Epithelial cell of prostate (primary cell): ENCODE measurements at places on chromosomes 1 and 21.

GRCh38 chr21:46069166-46069565 is 28.7 kb upstream of the COL6A2 start:
- DNase-seq: no peak

DNA sequence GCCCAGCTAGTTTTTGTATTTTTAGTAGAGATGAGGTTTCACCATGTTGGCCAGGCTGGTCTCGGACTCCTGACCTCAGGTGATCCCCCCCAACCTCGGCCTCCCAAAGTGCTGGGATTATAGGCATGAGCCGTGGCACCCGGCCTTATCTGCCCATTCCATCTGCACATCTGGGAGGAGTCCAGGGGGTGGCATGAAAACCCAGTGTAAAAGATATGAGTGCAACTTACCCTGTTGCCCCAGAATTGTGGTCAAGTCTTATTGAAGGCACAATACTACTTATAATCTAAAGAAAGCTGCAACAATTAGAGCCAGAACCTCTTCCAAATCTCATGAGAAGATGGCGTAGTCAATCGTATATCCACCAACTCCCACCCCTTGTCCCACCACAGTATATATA is 18.4 kb downstream of the CTXND2 start:
- DNase-seq: no peak

DNA sequence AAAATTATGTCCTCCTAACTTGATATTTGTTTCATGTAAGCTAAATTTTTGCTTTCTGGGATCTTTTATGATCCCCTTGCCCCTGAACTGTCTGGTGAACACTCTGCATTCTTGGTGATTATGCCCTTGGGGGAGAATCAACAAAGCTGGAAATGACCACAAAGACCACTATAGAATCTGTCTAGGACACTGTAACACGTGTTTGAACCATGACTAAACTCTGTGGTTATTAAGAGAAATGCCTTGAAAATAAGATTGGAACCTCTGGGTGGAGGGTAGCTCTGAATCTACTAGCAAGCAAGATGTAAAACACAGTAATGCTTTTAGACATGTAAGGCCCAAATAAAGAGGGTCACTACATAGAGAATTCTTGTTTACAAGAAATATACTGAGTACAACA is 237.5 kb downstream of the HMCN1 start:
- no peak for DNase-seq

DNA sequence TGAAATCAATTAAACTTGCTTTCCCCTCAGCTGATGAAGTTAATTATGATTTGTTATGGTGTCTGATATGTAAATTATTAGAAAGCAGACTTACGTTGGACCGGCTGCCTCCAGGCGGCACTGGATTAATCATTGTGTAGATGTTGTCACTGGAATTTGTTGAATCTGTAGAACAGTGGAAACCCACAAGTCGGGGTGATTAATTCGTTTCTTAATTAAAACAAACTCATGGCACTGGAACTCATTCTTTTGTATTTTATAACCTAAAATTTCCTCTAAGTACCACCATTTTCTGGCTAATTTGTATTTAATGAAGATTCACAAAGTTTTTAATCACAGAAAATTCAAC is 39.0 kb downstream of the MRPL37 start:
- no peak for DNase-seq

GRCh38 chr1:202571719-202572339 is 138.4 kb downstream of the SYT2 start:
- no peak for DNase-seq

DNA sequence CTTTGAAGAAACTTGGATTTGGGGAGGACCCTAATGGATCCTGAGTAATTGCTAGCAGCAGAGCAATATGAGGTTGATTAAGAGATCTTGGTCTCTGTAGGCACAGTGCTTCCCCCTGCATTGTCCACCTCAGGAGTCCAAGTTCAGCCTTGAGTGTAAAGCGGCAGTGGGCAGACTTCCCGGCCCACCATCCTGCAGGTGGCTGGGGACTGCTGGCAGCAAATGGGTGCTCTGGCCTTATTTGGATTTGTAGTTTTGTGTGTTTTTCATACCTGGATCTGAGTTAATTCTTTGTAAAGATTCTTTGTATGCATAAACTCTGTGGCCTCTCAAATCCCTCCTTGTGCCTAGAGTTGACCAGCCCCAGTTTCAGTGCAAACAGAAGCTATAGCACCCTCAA is 7.6 kb downstream of the BARHL2 start:
- DNase-seq: no peak

DNA sequence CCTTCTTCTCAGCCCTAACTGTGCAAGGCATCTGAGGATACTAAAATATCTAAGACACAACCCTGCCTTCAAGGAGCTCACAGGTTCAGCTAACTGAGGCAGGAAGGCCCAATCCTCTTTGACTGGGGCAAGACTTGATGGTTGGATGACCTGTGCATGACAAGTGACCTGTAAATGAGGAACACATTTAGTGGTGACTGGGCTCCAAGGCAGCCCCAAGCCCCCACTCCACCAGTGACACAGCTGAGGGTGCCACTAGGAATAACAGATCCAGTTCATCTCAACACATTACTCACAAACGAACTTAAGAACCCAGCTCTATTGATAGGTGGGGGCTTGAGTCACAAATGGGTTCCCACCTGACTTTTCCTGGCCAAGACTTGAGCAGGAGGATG is 244.7 kb upstream of the IRF2BP2 start:
- DNase-seq: no peak

DNA sequence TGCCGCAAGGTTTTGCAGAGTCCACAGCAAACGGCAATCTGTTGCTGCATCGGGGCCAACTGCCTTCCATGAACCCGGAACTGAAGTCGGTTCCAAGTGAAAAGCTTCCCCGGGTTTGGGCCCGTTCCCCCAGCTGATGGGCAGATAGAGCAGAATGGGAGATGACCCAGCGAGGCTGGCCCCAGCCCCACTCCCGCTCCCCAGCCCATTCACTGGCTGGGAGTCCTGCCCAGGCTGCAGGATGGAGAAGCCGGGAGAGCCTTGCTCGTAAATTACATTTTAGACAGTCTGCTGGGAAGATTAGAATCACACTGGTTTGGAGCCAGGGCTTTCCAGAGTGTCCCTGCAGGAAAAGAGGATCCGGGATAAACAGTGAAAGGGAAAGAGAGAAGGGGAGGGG is 31.6 kb upstream of the PAX7 start:
- no peak for DNase-seq

DNA sequence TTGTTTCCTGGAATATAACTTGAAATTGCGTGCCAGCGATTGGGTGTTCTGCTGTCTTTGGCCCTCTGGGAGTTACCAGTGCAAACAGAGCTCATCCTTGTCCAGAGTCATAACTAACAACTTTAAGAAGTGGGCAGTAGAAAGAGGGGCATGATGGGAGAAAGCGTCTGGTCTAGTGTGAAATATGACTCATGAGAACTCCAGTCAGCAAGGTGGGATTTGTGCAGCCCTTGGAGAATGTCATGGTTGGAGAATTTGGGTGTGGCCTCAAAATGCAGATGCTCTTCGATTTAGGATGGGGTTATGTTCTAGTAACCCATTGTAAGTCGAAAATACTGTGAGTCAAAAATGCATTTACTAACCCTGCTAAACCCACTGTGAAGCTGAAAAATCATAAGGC is 12.9 kb downstream of the ATP1B1 start:
- no peak for DNase-seq

GRCh38 chr1:8910914-8911313 is 32.4 kb upstream of the ENO1 start:
- DNase-seq: no peak

- no peak for DNase-seq
Measured at GRCh38 chr1:97545446-97545845, 375.4 kb downstream of the DPYD start.

- DNase-seq: peak; percentile 73
Measured at GRCh38 chr1:147292631-147293251, 50.3 kb downstream of the CHD1L start.

DNA sequence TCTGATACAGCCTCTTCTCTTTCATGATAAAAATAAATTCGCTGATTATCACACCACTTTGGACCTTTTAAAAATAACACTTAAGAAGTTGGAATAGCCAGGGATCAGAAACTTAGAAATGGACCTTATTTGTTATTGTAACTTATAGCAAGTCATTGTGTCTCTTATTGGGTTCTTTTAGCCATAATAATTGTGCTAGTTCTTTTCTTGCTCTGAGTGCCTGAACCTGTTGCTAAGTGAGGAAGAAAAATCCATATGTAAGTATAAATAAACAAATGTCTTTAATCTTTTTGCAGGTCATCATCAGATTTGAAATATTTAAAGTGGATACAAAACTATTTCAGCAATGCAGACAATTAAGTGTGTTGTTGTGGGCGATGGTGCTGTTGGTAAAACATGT is 25.6 kb downstream of the CDC42 start:
- no peak for DNase-seq

DNA sequence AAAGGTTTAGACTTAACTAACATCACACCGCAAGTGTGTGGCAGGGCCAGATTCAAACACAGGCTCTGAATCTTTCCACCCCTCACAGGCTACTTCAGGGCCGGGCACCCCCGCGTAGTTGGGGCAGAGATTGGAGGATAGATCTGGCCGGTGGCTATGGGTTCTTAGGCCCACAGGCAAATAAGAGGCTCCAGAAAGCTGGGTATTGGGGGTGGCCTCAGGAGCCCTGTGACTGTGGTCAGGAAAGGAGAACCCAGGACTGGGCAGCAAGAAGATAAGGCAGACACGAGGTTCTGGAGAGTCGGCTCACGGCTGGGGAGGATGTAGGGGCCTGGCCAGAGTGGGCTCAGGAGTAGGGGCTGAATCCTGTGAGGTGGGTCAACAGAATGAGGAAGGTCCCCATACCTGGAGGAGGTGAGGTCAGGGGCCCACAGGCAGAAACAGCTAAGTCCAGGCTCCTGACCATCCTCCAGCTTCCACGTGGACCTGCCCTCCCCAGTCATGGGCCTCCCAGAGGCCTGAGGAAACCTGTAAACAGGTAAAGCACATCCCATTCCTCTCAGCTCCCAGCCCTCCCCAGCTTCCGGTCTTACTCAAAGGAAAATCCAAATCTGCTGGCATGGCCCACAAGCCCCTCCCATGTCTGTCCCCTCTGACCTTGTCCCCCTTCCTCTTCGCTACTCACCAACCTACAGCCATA is 306.2 kb downstream of the MATN1 start:
- DNase-seq: no peak

DNA sequence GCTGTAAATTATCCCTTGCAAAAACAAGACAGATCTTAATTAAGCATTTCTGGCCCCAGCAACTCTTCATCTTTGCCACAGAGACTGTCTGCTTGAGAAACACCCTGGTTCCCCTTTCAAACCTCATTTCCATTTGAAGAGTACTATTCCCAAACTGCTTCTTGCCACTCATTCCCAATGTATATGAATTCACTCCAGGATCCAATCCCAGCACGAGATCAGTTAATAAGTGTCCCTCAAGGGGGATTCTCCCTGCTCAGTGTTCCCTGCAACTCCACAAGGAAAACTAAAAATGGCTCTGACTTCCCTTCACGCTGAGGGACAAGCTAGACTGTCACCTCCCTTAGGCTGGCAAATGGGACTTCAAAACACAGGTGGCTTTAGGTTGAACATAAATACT is 173.2 kb downstream of the SIPA1L2 start:
- DNase-seq: no peak

GRCh38 chr1:187568067-187568466 is 739.3 kb downstream of the PLA2G4A start:
- DNase-seq: no peak

GRCh38 chr1:3987669-3988235 is 87.7 kb upstream of the C1orf174 start:
- DNase-seq: no peak

GRCh38 chr21:33917421-33917820 is 1.8 kb upstream of the ATP5PO start:
- no peak for DNase-seq

GRCh38 chr1:172399756-172400721 is 20.4 kb upstream of the C1orf105 start:
- no peak for DNase-seq

GRCh38 chr1:47871799-47872353 is 125.3 kb downstream of the TRABD2B start:
- no peak for DNase-seq

DNA sequence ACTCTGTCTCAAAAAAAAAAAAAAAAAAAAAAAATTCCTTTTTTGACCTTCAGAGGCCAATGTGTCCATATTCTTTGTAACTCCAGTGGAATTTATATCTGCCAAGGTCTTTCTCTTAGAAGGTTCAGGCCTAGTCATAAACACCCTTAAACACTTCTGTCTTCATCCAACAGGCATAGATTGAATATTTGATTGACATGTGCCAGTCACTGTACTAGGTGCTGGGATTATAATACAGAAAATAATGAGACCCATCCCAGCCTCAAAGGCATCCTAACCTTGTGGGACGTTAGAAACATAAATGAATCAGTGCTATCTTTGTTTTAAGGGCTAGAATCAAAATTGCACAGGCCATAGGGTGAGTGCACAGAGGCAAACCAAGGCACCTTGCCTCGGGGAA is 62.9 kb upstream of the SERBP1 start:
- DNase-seq: no peak

DNA sequence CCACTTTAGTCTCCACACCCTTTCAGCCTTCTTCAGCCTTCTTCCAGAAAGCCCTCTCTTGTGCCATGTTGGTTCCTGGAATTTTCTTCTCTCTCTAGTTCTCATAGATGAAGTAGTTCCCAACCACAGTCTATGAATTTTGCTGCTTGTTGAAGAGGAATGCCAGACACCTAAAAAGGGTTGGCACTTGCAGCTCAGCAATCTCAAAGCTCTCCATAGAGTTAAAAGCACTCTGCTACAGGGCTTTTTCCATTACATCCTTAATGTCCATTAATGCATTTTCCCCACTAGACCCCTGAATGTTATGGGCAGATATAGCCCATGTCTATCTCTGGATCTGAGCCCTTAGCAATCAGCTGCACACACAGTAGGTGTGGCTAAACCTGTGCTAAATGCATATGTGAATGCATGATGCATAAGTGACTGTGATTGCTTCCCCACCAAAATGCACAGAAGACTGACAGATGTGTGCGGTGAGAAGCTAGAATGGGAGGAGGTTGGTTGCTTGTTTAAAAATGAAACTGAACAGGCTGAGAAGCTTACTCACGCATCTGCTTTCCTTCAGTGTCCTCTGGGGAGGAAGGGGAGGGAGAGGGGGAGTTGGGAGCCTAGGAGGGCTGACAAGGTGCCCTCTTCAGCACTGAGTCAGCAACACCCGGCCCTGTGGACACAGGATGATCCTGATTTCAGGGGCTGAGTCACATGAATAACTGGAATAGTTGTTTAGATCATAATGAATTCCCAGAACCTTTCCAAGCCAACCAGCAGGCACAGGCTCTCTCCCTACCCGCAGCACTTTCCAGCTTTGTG is 146.1 kb upstream of the FGGY start:
- DNase-seq: peak; percentile 73

GRCh38 chr1:47616906-47617305 is 179.1 kb downstream of the FOXD2 start:
- no peak for DNase-seq
